ENCODE measurements at places on chromosomes 4 and X.

- no peak for DNase-seq
Measured at GRCh38 chrX:100830143-100830542, 10.0 kb downstream of the CSTF2 start.

- DNase-seq, result no peak
Measured at GRCh38 chrX:57289089-57289488, 2.6 kb downstream of the FAAH2 start.

GRCh38 chrX:136636121-136636520 is 11.8 kb upstream of the CD40LG start:
- DNase-seq, result no peak

GRCh38 chr4:52939325-52939724 is 77.2 kb downstream of the RASL11B start:
- DNase-seq, result no peak

- no peak for DNase-seq
Measured at GRCh38 chr4:123568936-123569335, 172.3 kb downstream of the SPRY1 start.

- DNase-seq, result peak; percentile 0
Measured at GRCh38 chrX:108439426-108439942, at the start of gene COL4A5. Gene COL4A5, plus strand, starts transcription at chrX:108439838. Its CDS starts 288 bp downstream, at chrX:108440126.

DNA sequence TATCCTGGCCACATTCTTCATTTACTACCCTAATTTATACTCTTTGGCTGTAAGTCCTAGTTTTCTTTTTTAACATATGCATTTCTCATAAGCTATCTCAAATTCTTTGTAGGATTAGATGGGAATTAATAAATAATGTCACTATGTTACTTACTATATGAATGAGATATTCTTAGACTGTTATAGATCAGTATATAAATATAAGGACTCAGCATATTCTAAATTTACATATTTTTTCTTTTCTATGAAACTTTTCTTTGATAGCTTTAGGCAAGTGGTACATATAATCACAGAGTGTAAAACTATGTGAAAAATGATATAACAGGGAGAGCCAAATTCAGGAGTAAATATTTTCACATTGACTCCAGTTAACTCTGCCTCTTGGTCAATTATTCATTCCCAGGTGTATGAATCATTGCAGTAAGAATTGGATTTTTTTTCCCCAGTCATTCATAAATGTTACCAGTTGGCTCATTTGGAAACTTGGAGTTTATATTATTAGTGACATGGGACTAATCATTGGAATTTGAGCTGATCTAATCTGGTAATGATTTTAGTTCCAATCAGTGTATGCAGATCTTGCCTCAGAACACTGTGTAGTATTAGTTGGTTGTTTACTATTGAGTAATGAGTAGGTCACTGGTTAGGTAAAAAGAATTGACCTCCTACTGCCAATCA is 25.3 kb downstream of the FHIP1A start:
- no peak for DNase-seq

DNA sequence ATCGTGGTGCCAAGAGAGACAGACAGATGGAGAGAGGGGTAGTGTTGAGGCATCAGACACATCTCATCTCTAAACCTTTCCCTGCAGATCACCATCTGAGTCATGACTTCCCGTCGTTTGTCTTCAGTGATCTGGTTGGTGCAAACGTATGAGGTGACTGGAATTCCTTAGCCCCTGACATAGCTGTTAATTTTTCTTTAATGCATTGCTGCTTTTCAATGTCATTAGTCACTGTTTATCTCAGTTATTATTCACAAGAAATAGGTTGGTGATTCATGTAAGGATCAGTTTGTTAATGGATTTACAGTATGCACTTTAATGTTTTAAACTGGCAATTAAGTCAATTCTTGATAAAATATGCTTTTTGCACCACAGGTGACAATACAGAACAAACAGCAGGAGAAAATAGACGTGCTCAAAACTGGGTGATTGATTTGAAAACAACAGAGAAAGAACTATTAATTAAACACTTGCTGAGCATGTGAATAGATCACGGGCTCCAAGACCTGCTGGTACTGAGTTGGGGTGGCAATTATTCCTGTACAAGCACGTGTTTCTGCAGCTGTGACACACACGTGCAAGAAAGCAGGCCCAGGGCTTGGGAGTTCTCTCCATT is 1.3 kb upstream of the TMEM154 start:
- peak; percentile 69 for DNase-seq

DNA sequence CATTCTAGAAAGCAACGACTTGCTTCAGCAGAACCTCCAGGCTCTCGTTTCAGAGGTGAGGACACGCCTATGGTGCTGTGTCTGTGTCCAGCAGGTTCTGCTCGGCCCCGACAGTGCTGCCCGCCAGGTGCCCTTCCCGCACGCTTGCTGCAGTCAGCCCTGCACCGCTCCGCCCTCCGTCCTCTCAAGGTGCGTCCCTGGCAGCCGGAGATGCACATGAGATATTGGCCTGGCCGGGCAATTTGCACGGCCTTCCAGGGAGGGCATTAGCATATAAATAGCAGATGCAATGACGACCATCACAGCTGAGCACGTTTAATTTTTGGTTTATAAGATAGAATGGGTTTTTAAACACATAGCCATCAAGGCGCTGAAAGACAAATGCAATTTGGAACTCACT is 14.4 kb downstream of the UVSSA start:
- DNase-seq, result no peak

DNA sequence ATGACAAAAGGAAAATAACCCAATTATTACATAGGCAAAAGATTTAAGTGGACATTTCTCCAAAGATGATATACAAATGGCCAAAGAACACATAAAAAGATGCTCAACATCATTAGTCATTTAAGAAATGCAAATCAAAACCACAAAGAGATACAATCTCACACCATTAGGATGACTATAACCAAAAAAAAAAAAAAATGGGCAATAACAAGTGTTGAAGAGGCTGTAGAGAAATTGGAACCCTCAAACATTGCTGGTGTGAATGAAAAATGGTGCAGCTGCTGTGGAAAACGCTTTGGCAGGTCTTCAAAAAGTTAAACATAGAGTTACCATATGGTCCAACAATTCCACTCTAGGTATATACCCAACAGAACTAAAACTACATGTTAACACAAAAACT is 5.6 kb upstream of the PRDX4 start:
- DNase-seq, result no peak

DNA sequence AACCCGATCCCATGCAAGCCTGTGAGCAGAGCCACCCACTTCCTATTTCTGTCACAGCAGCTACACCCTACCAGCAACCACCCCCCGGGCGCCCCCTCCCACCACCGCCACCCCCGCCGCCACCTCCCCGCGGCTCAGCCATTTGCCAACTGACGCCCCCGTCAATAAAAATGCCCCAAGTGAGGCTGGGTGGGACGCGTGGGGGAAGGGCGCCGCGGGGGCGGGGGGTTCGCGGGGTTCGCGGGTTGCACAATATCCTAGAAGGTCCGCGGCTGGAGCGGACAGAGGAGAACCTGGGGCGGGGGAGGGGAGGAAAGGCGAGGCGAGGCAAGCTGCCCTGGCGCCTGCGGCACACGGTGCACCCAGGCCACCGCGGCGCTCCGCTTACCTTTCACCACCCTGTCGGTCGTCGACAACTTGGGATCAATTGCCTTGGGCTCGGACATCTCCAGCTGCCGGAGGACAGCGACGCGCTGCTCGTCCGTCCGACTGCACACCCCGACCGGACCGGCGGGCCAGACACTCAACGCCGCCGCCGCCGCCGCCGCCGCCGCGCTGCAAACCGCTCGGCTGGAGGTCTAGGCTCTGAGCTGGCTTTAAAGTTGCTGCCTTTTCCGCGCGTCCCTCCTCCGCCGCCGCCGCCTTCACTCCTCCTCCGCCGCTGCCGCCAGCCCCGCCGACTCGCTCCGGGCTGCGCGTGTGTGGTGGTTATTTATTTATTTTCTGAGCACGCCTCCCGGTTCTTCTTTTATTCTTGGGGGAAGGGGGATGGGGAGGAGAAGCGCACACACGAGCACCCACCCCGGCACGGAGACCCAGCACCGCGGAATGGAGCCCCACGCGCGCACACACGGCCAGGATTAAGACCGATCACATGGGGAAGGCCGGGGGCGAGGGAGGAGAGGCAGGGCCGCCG is 717 bp downstream of the PPP3CA start:
- peak; percentile 72 for DNase-seq

DNA sequence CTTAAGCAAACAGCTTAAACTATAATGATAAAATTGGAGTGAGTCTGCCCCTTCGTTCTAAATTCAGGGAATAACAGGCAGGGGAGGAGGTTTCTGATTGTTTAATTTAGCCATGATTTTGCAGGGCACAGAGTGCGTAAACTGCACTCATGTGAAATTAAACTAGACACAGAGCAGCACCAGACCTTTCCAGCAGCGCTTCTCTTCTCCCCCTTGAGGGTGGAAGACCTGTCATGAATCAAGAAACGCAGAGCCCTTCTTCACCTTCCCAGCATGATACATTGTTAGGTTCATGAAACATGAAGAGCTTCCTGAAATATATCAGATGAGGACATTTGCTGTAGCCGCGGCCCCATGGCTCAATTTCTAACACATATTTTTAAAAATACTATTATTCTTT is 63.1 kb downstream of the FAM114A1 start:
- DNase-seq, result no peak

GRCh38 chrX:5474282-5474681 is 754.4 kb downstream of the NLGN4X start:
- no peak for DNase-seq
